Right kidney (tissue), 9 donors: ENCODE measurements at places on chromosomes 4 and X.

DNA sequence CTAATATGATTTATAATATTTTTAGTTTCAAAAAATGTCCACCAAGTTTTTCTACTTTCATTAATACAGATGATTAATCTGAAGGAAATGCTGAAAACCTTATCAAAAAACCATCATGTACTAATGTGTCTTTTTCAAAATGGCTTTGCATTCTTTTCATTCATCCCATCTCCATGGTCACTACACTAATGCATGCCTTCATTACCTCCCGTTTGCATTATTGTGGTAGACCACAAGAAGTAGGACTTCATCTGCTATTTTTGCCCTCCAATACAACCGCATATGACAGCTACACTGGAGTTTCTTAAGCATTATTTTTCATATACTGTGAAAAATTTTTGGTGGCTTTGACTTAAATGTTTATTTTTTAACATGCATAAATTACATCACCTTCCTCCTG lies 37.9 kb upstream of the FSTL5 start:
- no peak for DNase-seq

DNA sequence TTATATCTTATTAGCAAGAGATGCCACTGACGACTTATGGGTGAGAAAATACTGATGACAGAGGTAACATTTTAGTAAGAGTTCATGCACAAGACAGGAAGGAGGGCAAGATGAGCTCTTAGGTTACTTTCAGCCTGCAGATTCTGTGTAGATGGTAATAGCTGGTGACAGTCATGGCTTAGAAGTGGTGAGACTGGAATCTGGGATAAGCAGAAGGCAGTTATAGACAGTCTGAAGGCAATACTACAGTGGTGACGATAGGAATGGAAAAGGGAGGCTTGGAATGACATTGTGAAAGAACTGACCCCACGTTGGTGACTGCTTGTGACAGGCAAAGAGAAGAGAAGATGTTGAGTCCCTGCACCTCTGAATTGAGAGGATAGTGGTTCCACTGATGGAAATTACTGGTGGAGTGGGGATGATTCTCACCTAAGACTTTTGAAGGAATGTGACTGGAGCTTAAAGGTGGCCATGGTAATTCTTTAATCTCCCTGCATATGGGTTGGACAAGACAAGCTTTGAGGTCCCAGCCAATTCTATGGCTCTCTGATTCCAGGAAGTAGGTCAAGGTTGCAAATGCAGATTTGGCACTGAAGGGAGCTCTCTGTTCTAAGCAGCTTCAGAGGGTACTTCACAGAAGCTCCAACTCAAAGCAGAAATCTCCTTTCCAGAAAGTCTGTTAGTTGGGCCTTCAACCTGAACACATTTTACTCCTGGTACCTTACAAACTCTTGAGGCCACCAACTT lies 99.7 kb downstream of the RASL11B start:
- DNase-seq: no peak

GRCh38 chr4:86947501-86948120 lies 12.8 kb downstream of the AFF1 start:
- DNase-seq: no peak

DNA sequence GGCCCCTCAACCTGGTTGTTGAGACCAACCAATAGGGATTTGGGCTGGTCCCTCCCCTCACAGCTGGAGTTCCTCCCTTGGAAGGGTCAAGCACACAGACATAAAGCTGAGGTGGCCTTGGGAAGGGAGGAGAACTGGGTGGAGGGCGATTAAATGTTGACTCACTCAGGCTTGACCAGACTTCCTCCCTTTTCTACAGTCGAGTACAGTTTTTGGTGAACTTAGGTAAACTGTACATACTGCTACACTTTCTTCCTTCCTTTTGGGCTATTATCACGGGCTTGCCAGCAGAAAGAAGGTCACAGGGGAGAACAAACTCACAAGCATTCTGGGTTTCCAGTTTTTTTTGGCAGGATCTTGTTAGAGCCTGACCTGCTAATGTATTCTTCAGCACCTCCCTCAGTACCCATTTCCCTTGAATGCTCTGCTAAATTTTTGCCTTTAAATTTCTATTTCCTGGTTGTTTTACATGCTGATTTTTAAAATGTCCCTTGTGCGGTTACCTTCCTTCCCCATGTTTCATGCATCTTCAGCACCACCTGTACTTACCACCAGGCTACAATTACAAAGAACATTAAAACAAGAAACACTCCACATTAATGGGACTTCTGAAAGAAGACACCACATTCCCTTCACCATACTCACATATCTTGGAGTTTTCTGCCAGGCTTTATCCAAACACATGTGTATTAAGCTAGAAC lies 135.2 kb upstream of the RASGEF1B start:
- peak; percentile 39 for DNase-seq

DNA sequence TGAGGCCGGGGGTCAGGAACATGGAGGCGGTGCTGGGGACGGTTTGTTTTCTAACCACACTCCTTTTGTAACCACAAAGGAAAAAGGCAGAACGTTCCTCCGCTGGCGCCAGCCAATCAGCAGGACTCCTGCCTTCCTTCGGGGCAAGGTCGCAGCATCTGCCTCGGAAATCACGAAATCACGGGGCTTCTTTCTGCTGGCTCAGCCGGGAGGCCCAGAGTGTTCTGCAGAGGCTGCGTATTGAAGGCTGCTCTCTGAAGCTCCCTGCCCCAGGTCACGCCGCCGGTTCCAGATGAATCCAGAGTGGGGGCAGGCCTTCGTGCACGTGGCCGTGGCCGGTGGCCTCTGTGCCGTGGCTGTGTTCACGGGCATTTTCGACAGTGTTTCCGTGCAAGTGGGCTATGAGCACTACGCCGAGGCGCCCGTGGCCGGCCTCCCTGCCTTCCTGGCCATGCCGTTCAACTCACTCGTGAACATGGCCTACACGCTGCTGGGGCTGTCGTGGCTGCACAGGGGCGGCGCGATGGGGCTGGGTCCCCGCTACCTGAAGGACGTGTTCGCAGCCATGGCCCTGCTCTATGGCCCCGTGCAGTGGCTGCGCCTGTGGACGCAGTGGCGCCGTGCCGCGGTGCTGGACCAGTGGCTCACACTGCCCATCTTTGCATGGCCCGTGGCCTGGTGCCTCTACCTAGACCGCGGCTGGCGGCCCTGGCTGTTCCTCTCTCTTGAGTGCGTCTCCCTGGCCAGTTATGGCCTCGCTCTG lies 9.4 kb downstream of the TMEM187 start:
- no peak for DNase-seq

DNA sequence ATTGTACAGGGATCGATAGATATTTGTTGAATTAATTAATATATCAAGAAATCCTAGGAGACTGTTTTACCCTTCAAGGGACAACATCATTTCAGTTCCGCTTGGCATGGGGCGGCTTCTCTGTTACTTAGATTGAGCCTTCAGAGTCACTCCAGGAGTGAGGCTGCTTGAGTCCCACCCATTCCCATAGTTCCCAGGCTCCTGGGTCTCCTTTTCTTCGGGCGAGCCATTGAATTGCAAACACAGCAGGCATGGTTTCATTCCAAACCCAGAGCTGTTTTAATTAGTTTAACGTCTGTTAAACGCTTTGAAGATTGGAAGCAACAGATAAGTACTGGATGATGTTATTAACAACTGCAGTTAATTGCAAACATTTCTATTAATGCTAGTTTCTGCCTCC lies 571 bp upstream of the EDA start:
- no peak for DNase-seq

GRCh38 chr4:100106982-100107381 lies 83.3 kb downstream of the DDIT4L start:
- DNase-seq: no peak

- no peak for DNase-seq
Observed at GRCh38 chr4:115110191-115111181, 2.9 kb downstream of the NDST4 start.

DNA sequence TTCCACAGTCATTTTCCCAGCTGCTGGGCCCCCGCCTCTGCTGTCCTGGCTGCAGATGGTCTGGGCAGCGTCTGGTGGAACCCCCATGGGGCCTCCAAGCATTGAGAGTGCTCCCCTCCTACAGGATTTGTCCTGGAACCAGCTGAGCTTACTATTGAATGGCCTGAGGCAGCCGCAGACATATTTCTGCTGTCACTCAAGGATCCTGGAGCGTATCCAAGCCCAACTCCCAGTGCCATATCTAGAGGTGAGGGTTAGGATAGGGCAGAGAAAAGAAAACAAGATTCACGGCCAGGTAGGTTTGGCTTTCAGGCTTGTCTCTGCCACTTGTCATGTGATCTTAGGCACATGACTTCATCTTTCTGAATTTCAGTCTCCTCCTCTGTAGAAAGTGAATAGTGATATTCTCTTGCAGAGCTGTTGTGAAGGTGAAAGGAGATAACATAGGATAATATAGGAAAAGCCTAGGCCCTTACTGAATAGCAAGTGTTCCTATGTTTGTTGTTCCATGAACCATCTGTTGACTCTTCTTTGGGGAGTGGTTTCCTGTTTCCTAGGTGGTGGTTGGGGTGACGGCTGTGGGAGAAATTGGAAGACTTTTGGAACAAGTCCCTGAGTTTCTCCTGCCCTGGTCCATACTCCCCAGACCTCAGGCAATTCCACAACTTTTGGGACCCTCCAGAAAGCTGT lies 52.3 kb downstream of the SEPSECS start:
- no peak for DNase-seq

GRCh38 chrX:100076031-100076430 lies 334.0 kb downstream of the PCDH19 start:
- no peak for DNase-seq

DNA sequence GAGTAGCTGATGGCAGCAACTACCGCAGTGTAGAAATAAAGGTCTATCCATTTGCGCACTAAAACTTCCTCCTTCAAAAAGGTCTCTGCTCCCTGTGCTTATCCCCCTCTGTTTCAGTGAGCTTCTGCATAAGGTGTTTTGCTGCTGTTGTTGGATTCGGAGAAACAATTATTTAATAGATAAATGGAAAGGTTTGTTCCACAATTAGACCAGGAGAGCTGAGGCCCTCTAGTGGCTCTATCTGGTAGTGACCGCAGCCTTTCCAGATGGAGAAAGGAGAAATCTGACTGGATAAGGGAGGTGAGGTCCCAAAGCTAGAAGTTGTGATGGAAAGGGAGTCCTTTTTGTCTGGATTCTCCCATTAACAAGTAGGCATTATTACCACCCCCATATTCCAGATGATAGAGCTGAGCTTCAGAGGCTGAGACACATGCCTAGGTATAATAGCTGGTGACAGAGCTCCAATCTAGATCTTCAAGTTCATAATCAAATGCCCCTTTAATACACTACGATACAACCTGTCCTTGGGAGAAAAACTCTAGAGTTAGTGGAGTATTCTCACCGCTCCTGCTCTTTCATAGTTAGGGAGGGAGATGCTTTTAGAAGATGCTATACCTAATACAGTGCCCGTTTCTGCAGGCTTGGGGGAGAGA lies 5.1 kb upstream of the GABRQ start:
- no peak for DNase-seq

DNA sequence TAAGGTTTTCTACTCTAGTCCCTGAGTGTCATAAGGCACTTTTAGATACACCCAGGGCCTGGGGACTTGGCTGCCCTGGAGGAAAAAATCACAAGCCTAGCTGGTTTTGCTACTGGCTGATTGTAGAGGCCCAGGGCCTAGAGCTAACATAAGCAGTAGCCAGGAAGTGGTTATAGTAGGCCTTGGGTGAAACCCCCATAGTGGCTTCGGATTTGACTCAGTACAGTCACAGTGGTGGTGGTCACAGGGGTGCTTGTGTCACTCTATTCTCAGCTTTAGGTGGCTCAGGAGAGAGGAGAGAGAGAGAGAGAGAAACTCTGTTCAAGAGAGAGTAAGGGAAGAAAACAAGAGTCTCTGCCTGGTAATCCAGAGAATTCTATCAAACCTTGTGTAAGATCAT lies 194.5 kb upstream of the EDA2R start:
- DNase-seq: no peak

DNA sequence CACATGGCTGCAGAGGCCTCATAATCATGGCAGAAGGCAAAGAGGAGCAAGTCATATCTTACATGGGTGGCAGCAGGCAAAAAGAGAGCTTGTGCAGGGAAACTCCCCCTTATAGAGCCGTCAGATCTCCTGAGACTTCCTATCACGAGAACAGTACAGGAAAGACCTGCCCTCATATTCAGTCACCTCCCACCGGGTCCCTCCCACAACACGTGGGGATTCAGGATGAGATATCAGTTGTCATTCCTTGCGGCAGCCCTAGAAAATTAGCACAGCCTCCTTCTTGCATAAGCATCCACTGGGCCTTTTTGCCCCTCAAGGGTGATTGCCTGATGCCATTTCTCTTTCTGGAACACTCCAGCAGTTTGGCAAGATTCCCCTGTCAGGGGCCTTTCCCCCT lies 61.7 kb upstream of the STX18 start:
- DNase-seq: no peak

DNA sequence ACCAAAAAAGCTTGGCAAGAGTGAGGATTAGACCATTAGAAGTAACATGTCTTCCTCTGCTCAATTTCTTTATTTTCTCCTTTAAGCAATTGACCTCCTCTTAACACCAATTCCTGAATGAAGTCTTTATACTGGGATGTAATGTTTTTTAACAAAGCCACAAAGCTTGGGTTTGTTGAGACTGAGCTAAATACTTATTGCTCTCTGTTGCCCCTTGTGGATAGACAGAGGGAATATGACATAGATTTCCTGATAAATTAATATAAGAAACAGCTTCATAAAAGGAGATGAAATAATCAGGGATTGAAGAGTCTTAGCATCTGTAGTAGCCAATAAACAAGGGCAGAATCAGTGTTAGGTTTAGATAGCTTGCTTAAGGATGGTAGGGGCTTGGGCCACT lies 57.6 kb downstream of the CCDC160 start:
- no peak for DNase-seq

DNA sequence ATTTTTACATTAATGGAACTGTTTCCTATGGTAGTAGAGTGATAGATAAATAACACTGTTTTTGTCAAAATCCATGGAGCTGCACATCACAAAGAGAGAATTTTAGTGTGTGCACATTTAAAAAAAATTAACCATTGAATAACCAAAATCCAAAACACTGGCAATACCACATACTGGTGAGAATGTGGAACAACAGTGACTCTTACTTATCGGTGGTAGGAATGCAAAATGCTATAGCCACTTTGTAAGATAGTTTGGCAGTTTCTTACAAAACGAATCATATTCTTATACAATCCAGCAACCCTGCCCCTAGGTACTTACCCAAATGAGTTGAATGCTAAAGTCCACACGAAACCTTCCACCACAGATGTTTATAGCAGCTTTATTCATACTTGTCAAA lies 229.6 kb upstream of the GPR101 start:
- no peak for DNase-seq

- no peak for DNase-seq
Observed at GRCh38 chr4:58113126-58113525, 1002.9 kb upstream of the IGFBP7 start.

- DNase-seq: no peak
Observed at GRCh38 chrX:11137543-11138139, 26.5 kb downstream of the HCCS start.
